NCI-H774 (cell line): ENCODE measurements at places on chromosomes 4 and X.

GRCh38 chrX:154000051-154000450 lies 19.7 kb downstream of the IRAK1 start:
- DNase-seq: no peak

DNA sequence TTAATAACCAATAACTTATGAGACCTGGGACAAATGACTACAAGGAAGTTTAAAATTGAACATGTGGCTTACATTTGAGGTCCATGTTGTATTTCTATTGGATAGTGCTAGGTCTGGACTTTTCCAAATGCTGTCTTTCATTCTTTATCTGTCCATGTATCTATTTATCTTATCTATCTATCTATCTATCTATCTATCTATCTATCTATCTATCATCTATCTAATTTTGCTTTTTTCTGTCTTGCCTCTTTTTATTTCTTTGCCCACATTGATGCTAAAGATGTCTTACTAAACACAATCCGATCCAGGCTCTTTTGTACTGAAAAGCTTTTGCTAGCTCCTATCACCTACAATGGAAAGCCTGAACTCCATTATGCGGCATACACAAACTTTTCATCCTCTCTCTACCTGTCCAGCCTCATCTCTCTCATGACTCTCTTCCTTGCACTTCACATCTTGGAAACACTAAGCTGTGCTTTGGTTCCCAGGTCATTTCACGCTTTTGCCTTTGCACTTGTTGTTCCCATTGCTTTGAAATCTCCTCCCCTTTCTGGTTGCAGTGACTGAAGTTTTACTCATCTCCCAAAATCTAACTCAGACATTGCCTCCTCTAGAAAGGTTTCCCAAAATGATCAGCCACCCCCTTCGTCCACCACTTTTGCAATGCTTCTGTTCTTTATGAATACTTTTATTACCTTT lies 107.2 kb downstream of the SYNPO2 start:
- DNase-seq: no peak

- no peak for DNase-seq
These were observed 23.8 kb downstream of the TACC3 start for GRCh38 chr4:1745165-1745564.

DNA sequence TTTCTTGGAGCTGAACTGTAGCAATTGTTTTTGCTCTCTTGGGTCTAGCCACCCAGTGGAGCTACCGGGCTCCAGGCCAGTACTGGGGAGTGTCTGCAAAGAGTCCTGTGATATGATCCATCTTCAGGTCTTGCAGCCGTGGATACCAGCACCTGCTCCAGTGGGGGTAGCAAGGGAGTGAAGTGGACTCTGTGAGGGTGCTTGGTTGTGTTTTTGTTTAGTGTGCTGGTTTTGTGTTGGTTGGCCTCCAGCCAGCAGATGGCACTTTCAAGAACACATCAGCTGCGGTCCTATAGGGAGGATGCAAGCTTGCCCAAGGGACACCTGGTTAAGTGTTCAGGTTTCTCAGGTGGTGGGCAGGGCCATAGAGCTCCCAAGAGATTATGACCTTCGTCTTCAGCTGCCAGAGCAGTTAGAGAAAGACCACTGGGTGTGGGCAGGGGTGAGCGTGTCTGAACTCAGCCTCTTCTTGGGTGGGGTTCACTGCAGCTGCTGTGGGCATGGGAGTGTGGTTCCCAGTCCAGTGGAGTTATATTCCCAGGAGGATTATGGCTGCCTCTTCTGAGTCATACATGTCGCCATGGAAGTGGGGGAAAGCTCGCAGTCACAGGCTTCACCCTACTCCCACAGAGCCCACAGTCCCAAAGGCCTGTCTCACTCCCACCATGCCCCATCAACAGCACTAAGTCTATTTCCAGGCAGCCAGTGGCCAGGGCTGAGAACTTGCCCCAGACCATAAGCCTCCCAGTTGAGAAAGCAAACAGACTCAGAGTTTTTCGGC lies 811.6 kb downstream of the GLUD2 start:
- no peak for DNase-seq

DNA sequence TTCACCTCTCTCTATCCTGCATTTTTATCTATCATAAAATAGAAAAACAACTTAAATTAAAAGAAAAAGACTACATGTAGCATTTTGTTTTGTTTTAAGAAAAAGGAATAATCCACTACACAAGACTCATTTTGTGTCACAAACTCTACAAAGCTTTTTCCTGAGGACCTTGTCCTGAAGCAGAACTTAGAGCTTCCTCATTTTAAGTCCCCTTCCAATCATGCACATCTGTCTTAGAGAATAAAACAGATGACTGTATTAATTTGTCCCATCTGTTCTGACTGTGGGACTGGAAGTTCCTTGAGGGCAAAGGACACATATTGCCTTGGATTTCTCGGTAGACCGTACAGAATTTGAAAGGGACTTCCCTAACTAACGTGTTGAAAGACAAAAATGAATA lies 218.5 kb downstream of the COL25A1 start:
- no peak for DNase-seq

- no peak for DNase-seq
These were observed 10.1 kb downstream of the DHRSX start for GRCh38 chrX:2490634-2491033.

DNA sequence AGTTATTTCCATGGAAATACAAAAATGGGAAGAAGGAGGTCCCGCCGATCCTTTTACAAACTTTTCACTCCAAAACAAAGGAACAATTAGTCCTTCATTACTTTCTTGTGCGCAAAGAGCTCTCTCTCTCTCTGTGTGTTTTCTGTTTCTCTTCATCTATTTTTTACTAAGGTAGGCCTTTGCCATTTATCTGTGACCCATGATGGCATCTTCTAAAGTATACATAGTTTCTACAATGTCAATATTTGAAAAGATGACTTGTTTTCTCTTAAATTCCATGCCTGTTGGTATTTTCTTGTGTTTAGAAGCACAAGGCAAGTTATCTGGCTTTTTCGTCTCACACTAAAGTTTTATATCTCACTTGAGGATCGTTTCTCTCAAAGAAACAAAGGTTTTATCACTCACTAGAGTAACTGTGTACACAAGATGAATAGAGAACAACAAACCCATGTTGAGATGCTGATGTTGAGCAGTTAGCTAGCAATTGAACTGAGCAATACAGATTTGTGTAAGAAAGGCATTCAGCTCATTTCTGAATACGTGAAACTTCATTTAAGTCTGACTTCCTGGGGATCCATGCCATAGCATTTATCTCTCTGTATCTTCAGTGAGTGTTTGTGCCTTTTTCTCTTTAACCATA lies 250.3 kb downstream of the GBA3 start:
- DNase-seq: no peak

GRCh38 chrX:149456476-149457245 lies 48.4 kb downstream of the IDS start:
- DNase-seq: no peak

DNA sequence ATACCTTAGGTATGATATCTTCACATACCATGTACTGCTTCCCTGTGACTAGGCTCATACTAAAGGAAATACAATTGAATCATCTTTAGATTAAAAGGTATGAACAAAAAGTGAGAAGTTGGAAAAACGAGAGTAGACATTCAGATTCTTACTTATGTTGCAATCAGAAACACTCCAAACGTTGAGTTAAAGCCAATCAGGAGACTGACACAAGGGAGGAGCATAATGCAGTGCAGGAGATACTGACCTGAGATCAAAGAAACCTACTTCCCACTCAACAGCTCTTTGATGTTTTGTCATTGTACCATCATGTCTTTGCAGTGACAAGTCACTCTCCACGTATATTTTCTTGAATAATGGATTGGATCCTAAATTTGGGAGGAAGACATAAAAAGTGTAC lies 8.9 kb upstream of the PCDH18 start:
- no peak for DNase-seq

DNA sequence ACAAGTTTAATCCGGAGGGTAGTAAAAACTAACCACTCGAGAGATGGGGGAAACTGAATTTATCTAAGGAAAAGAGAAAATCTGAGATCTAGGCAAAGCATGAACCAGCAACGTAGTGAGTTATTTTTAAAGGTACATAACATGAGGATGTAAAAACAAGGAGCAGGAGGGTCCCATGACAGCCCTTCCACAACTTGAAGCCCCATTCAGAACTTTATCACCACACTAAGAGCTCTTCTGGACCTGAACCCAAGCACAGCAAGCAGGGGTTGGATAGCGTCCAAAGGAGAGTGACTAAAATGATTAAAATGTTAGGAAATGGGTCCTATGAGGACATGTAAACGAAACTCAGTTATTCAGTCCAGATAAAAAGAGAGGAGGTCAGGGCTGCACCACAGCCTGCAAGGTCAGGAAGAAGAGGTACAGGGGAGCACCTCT lies 16.2 kb downstream of the SH3RF1 start:
- no peak for DNase-seq

DNA sequence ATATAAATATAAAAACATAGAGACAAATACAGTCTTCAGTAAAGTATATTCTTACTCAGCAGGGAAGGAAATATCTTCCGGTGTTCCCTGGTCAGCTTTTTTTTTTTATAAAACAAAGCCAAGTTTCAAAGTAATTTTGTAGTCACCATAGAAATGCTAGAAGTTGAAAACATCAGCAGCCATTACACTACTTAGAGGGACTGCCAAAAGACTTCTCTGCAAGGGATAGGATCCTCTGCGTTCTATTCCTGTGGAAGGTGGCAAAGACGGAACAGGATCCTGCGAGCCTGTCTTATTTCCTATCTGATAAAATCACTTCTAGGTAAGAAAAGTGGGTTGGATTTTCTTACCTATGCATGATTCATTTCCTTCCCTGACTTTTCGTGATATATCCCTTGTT lies 19.4 kb downstream of the CLDN22 start:
- no peak for DNase-seq

- DNase-seq: no peak
These were observed 80.8 kb downstream of the FAM13A start for GRCh38 chr4:88975958-88976774.

- DNase-seq: no peak
These were observed 98.3 kb downstream of the NFKB1 start for GRCh38 chr4:102599455-102599854.

GRCh38 chrX:20789103-20789502 lies 522.4 kb upstream of the RPS6KA3 start:
- no peak for DNase-seq

DNA sequence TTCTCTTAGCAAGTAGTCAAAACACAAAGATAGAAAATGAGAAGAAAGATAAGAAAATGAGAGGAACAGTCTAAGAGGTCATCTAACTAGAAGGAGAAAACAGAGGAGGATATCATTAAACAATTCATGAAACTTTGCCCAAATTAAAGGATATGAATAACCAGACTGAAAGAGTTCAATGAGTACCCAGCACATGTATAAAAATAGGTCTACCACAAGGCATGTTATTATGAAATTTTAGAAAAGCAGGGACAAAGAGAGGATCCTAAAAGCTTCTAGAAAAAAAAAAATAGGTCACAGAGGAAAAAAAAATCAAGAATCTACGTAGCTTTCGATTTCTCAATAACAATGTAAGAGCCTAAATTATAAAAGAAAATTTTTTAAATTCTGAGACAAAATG lies 118.5 kb downstream of the WDFY3 start:
- DNase-seq: no peak

- no peak for DNase-seq
These were observed 685.0 kb downstream of the RAPGEF2 start for GRCh38 chr4:159787901-159788300.

DNA sequence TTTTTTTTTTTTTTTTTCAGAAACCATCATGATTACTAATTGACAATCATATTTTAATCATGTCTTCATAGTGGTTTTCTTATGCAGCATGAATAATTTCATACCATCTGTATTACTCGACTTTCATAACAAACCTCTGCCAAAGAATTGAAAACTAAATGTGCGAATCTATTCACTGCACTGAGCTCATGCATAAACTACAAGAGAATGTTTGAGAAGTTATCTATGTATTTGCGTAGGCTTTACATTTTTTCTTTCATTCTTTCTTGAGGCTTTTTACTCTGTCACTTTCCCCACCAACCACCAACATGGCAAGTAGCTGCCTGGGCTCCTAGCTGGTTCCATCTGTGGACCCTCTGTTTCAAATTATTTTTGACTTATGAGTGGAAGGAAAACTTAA lies 1761.0 kb downstream of the STIM2 start:
- DNase-seq: no peak

GRCh38 chrX:48531358-48531959 lies 8.1 kb upstream of the TBC1D25 start:
- DNase-seq: no peak

GRCh38 chr4:81921751-81922159 lies 450.0 kb upstream of the RASGEF1B start:
- DNase-seq: no peak

GRCh38 chr4:88489100-88489761 lies 32.3 kb downstream of the HERC5 start:
- no peak for DNase-seq

- DNase-seq: no peak
These were observed 14.9 kb downstream of the TIFA start for GRCh38 chr4:112270640-112271421.
